ENCODE measurements at places on chromosomes 1 and 21.

DNA sequence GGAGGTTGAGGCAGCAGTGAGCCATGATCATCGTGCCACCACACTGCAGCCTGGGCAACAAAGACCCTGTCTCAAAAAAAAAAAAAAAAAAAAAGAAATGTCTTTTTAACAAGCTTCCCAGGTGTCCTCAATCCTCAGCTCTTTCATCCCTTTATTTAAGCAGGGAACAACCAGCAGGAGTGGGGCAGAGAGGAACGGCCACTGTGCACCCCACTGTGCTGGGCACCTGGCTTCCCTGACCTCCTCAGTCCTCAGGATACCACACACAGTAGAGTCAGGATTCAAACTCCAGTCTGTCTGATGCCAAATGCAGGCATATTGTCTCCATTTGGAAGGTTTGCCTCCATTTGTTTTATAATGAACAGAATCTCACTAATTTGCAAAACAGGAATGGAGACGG lies 19.8 kb upstream of the PTAFR start:
- no peak for DNase-seq

- DNase-seq = no peak
These were observed 11.3 kb upstream of the CTSE start for GRCh38 chr1:206035027-206035426.

- DNase-seq = no peak
These were observed 498.2 kb downstream of the PLPP3 start for GRCh38 chr1:56081173-56081572.

DNA sequence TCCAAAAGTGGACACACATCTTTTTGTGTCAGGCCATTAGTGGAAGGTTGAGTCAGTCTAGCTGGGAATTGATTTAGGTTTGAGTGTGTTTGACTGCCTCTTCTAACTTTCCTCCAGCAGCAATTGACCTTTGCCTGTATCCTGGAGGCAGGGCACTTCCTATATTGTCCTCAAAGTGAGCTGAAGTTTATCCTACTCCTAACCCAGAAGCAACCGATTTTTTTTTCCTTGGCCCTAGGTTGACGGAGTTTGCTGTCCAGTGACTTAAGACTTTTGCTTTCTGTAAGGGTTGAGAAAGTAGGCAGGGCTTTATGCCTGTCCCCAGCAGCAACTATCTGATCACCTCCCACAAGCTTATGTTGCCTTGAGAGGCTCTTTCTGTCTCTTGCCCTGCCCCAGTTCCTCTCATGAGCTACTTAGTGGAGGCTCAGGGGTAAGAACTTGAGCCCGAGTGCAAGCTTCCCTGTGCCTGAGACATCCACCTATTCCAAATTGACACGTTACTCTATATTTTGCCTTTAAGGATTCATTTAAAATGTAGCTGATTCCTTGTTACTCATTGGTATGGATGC lies 30.9 kb downstream of the SLC35F3 start:
- no peak for DNase-seq

- no peak for DNase-seq
These were observed 61.4 kb downstream of the ALG6 start for GRCh38 chr1:63428815-63429214.

- no peak for DNase-seq
These were observed 27.4 kb downstream of the KCNN3 start for GRCh38 chr1:154842635-154843034.

- DNase-seq = no peak
These were observed 72.6 kb downstream of the SNRPE start for GRCh38 chr1:203934027-203934426.

DNA sequence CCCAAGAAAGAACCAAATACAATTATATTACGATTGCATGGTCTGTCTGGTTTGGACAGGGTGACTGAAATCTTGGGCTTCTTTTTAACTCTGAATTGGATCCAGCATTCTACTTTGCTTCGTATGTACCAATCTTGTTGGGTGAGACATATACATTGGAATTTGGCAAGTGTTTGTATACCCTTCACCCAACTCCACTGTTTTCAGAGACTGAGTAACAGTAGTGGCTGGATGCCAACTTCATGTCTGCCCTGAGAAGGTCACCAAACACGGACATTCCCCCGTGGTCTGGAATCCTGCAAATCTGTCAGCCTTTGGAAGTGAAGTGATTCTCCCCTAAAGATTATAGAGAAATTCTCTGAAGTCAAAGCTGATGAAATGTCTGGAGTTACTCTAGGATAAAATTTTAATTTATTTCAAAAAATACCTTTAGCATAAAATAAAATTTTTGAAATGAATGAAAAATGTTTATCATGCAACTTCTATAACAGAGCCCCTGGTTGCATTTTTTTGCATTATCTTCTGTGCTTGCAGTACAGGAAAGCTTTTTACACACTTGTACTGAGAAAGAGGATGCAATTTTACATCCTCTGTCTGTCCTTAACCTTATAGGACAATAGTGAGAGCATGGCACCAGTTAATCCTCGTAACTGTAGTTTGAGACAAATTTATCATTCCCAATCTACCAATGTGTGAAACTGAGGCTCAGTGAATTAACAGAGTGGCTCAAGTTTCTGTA lies 201.8 kb downstream of the DISC1 start:
- DNase-seq = no peak

DNA sequence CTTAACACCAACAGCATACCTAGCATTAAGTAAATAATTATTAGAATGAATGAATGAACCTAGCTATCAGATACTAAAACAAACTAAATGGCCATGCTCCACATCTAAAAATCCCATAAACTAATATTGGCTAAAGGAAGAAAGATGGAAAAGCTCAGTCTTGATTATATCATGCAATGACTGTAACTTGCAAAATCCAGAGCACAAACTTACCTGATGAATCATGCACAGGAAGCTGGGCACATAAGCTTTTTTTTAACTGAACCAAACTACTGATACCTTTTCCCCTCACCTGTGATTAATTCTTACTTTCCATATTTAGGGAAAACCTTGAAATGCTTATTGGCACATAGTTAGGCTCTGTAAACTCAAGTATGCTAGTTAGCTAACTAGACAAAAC lies 70.2 kb downstream of the KIF14 start:
- DNase-seq = no peak

DNA sequence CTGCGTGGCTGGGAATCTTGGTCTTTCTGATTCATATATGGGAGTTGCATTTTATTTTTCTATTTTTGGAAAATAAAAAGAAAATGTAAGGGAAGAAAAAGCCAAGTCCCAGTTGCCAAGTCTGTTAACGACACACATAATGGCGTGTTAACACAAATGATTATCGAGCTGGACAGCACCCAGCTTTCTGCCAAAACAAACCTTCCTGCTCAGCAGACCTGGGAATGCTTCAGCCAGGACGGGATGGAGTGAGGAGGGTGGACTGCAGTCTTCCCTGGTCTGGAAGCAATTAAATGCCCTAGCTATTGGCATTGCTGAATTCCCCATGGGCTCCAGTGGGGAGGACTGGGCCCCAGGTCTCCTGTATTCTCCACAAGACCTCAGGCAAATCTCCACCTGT lies 184.2 kb upstream of the USP24 start:
- no peak for DNase-seq

DNA sequence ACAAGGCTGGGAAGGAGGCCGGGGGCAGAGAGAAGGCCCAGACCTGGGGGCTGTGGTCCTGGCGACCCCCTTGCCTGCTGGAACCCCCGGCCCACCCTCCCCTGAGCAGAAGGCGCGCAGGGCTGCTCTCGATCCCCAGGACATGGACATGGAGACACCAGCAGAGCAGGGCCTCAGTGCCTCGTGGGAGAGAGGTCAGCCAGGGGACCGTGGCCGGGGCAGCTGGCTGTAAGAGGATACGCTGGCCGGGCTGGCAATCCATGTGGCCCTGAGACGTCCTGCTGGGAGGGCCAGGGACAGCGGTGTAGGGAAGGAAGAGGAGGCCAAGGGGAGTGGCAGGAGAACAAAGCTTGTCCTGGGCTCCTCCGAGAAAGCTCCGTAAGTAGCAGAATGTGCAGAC lies 132.2 kb downstream of the CASZ1 start:
- no peak for DNase-seq

- no peak for DNase-seq
These were observed 155.0 kb upstream of the BEND5 start for GRCh38 chr1:48931506-48932192.
